ENCODE measurements at places on chromosomes 6 and 20. TPM values are rescaled to one million over a fixed set of nuclear protein-coding genes. Genes with fewer than 3 reads are reported as not detected.

The SIRPG gene
- total RNA-seq, result not detected

The HRH3 gene
- total RNA-seq, result not detected

The SLC26A8 gene
- total RNA-seq, result not detected

The FUT9 gene
- total RNA-seq, result under 0.01 TPM

The EPPIN gene
- total RNA-seq, result not detected

The RPL7L1 gene
- total RNA-seq, result 109 TPM

The SLC32A1 gene
- total RNA-seq, result not detected

The LHFPL5 gene
- not detected for total RNA-seq

The TMC2 gene
- total RNA-seq, result not detected

The DACT2 gene
- total RNA-seq, result 0.26 TPM

The SLC35D3 gene
- total RNA-seq, result under 0.01 TPM

Data from bronchial epithelial cell (primary cell).